Immature natural killer cell (primary cell): ENCODE measurements at places on chromosomes 11 and 22. TPM values are rescaled to one million over a fixed set of nuclear protein-coding genes. Genes with fewer than 3 reads are reported as not detected.

DNA sequence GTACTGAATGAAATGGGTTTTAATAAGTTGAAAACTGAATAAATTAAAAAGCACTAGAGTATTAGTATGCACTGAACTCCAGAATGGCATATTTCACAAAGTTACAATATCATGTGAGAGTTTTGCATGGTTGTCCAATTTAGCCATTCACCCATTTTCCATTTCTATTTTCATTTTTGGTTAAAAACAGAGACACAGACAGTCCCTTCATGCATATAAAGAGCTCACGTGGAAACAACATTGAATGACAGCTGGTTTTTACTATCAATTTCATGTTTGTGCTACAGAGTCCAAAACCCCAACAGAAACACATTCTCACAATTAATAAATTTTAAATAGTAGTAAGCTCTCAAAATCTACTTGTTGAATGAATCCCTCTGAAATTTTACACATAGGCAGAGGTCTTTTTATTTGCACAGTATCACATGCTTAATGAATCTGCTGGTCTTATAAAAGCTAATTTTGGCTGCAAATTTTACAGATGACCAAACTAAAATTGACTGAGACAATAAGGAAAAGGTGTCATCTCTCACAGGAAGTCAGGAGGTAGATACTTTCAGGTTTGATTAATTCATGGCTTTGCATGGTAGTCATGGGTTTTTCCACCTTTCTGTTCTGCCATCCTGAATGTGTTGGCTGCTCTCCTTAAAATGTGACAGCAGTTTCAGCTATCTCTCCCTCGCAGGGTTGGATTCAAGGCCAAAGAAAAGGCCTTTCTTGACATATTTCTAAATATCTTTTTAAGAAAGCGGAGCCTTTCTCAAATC is 20.6 kb upstream of the DDI1 start:
- DNase-seq: no peak

GRCh38 chr11:133180201-133180600 is 352.1 kb downstream of the OPCML start:
- DNase-seq: no peak

MCHR1 gene
- polyA plus RNA-seq: not detected

DNA sequence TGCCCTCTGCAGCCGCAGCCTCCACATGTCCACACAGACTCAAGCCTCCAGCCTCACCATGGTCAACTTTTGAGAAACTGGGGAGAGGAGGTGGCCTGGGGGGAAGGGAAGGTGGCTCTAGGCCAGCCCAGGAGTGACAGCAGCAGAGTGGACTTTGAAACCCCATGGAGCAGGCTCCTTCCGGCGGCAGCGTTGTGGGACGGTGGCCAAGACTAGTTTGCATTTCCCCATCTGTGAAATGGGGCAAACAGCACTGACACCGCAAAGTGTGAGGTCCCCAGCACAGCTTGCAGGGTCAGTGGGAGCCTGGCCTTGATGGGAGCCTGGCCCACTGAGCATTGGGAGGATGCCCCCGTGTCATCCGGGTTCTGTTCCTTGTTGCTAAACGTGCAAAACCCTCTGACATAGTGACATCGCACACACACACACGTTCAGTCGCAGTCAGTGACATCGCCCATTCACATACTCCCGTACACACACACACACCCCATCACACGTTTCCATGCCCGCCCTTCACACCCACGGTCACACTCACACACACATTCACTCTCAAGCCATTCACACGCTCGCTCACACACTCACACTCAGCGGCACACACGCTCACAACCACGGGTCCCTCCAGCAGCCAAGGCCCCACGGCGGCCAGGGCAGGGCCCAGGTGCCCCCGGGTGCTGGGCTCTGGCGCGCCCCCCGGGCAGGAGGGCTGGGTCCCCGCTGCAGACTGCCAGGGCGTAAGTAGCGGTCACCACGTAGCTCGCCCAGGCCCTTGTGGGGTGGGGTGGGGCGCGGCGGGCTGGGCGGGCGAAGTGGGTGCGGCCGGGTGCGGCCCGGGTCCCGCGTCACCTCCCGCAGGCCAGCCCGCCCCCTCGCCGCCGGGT is 585 bp downstream of the CYB5R3 start:
- DNase-seq: peak; percentile 67

USH1C gene
- polyA plus RNA-seq: not detected

- no peak for DNase-seq
Observed at GRCh38 chr11:76792505-76793264, 9.5 kb downstream of the TSKU start.

SYT7 gene
- not detected for polyA plus RNA-seq

ACTN3 gene
- 0.07 TPM for polyA plus RNA-seq

GRCh38 chr11:61106894-61107470 is 4.7 kb downstream of the CD5 start:
- no peak for DNase-seq
